ENCODE measurements at places on chromosomes 1 and 21. TPM values are rescaled to one million over a fixed set of nuclear protein-coding genes. Genes with fewer than 3 reads are reported as not detected.

- no peak overlapping the region for H3K4me3 ChIP-seq
- H3K27ac ChIP-seq = no peak overlapping the region
- DNase-seq = no peak
- H3K27me3 ChIP-seq = peaks cover 5% of the 10 kb centered on the region
- no peaks in the 10 kb centered on the region for H3K36me3 ChIP-seq
- H3K4me1 ChIP-seq = no peaks in the 10 kb centered on the region
Measured at GRCh38 chr1:96997717-96998116, 276.1 kb downstream of the PTBP2 start.

DNA sequence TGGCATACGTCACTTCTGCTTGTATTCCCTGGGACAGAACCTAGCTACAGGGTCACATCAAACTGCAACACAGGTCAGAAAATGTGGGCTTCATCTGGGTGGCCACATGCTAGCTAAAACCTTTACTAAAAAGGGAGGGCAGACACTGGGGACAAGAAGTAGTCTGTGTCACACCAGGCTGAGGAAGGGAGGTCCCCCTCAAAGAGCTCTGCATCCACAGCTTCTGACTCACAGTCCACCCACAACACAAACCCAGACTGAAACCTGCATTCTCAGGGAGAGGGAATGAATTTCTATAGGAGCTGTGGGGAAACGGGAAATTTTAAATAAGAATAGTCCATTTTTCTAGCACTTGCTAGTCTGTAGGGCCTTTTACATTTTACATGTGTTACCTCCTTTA, 16.2 kb downstream of the OLIG2 start:
- H3K4me3 ChIP-seq = no peak overlapping the region
- peaks cover 6% of the 10 kb centered on the region for H3K4me1 ChIP-seq
- no peaks in the 10 kb centered on the region for H3K36me3 ChIP-seq
- no peak overlapping the region for H3K27ac ChIP-seq

GRCh38 chr1:37705399-37705798, 13.1 kb downstream of the CDCA8 start:
- H3K27me3 ChIP-seq = no peaks in the 10 kb centered on the region
- peaks cover 3% of the 10 kb centered on the region for H3K4me1 ChIP-seq
- H3K4me3 ChIP-seq = no peak overlapping the region

GRCh38 chr1:152870831-152871730, 7.0 kb upstream of the SMCP start:
- H3K27ac ChIP-seq = no peak overlapping the region
- H3K4me3 ChIP-seq = no peak overlapping the region
- no peak for DNase-seq

DNA sequence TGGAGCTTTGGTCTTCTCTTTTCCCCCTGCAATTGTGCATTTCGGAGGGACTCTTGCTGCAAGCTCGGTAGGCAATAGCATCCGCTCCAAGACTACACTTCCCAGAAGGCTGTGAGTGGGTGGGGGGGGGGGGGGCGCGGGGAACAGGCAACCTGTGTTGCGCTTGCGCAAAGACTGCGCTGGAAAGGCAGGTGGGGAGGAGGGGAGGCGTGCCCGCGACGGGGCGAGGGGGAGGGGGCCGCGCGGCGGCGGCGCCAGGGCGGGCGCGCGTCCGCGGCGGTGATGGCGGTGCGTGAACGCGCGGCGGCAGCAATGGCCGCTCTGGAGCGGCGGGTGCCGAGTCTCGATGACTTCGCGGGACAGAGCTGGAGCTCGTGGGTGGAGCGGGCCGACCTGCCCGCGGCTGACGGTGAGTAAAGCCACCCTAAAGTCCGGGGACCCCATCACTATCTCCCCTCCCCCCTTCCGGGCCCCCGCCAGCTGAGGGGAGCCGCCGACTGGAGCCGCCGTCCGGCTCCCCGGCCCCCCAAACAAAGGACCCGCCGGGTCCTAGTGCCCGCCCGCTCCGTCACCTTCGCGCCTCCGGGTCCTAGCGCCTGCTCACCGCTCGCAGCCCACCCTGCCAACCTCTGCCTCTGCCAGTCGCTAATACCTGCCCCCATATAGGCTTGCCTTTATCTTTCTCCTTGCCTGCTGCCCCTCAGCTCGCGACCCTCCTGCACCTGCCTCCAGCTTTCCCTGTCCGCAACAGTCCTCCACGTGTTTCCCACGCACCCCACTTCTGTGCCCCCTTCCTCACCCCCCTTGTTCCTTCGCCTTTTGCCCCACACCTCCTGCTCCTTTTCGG, at the start of gene ATXN7L2:
Gene ATXN7L2 (plus strand): TSS at position 234 of the 847 bp plus-strand sequence. CDS start 49 bp downstream, at position 283.
- peaks cover 45% of the 10 kb centered on the region for H3K4me1 ChIP-seq
- peak; percentile 94 for DNase-seq
- H3K27me3 ChIP-seq = peaks cover 10% of the 10 kb centered on the region
- peaks cover 5% of the 10 kb centered on the region for H3K36me3 ChIP-seq

GRCh38 chr1:247451388-247452010, 6.4 kb downstream of the OR2B11 start:
- DNase-seq = no peak
- H3K36me3 ChIP-seq = peaks cover 9% of the 10 kb centered on the region
- H3K27me3 ChIP-seq = peaks cover 7% of the 10 kb centered on the region

GRCh38 chr1:41872074-41872473, 46.6 kb downstream of the HIVEP3 start:
- H3K4me3 ChIP-seq = no peak overlapping the region
- peaks cover 42% of the 10 kb centered on the region for H3K4me1 ChIP-seq

DNA sequence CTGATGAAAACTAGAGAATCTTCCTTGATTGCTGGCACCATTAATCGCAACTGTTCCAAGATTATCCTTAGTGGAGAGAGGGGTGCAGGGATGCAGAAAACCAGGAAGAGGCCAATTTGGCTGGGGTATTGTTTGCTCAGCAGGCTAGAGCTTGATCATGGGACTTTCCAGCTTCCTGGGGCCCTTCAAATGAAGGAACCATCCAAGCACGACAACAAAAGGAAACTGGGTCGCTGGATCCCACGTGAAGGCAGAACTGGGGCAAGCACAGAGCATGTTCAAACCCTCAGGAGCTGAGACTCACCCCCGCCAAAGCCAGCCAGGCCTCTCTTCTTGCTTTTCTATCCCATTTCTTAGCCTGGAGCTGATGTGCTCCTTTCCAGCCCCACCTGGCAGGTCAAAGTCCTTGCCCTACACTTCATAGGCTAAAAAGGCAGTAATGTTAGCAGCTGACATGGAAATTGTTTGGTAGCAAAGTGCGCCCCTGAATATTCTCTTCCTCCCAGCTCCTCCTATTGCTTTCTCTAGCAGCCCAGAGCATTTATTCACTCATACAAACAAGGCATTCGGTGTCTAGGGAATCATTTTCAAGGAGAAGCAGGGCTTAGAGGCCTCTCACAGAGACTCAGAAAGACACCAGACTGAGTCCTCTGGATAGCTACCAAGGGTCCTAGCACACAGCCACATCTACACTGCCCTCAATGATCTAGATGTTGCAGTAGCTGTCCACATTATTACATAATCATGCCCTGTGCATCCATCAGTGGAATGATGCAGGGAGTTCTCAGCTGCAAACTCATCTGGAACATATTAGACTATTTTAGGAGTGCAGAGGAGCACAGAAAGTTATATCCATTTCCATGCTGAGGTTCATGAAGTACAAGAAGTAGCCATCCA, 11.5 kb downstream of the KCNA2 start:
- H3K27me3 ChIP-seq = peaks cover 15% of the 10 kb centered on the region
- peaks cover 3% of the 10 kb centered on the region for H3K4me1 ChIP-seq
- H3K4me3 ChIP-seq = no peak overlapping the region
- H3K36me3 ChIP-seq = no peaks in the 10 kb centered on the region
- no peak overlapping the region for H3K27ac ChIP-seq
- no peak for DNase-seq

DNA sequence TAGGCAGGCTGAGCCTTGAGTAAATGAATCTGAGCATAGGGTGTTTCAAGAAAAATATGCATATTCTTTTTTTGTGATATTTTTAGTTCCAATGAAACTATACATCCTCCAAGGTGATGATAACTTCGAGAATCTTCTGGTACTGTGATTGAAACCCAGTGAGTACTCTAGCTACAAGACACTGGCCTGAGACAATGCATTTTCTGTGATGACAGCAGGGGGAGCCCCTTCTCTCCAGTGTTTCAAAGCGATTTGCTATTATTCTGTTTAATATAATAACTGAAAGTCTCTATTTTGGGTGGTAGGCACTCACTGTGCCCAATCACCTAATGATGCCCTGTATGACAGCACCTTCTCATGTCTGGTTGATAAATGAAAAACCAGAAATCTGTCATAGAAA, 12.1 kb downstream of the IRF2BP2 start:
- H3K4me1 ChIP-seq = peaks cover 56% of the 10 kb centered on the region
- DNase-seq = peak; percentile 75
- H3K27ac ChIP-seq = no peak overlapping the region
- peaks cover 8% of the 10 kb centered on the region for H3K36me3 ChIP-seq
- no peaks in the 10 kb centered on the region for H3K27me3 ChIP-seq
- no peak overlapping the region for H3K4me3 ChIP-seq

GRCh38 chr1:87334351-87335174, 5.9 kb downstream of the LMO4 start:
- H3K27ac ChIP-seq = peak overlapping the region; percentile 95
- DNase-seq = peak; percentile 23
- no peaks in the 10 kb centered on the region for H3K27me3 ChIP-seq

GRCh38 chr1:190068304-190068703, 409.4 kb downstream of the BRINP3 start:
- H3K4me3 ChIP-seq = no peak overlapping the region
- no peaks in the 10 kb centered on the region for H3K36me3 ChIP-seq
- H3K27me3 ChIP-seq = no peaks in the 10 kb centered on the region
- DNase-seq = no peak
- no peak overlapping the region for H3K27ac ChIP-seq
- no peaks in the 10 kb centered on the region for H3K4me1 ChIP-seq

DNA sequence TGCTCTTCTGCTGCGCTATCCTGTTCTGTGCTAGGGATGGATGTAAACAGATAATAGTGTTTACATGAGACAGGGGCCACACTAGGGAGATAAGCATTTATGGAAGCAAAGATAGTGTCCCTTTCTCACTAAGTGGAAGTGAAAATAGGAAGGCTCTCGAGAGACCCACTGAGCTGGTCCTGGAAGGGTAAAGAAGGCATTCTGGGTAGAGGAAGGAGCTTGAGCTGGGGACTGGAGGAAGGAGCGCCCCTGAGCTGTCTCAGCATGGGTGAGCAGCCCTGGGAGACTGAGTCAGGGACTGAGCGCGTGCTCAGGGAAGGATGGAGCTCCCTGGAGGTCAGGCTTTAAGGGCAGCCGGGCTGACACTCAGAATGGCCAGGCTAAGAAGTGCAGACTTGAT, 93.3 kb downstream of the IGSF21 start:
- DNase-seq = no peak
- H3K36me3 ChIP-seq = no peaks in the 10 kb centered on the region
- H3K27ac ChIP-seq = no peak overlapping the region
- no peaks in the 10 kb centered on the region for H3K4me1 ChIP-seq
- no peak overlapping the region for H3K4me3 ChIP-seq
- H3K27me3 ChIP-seq = peaks cover 4% of the 10 kb centered on the region

The TMPRSS3 gene
- 10.1 TPM for total RNA-seq

The S100A1 gene
- not detected for total RNA-seq

The CNR2 gene
- 3.7 TPM for total RNA-seq

The ZRANB2 gene
- 98.6 TPM for total RNA-seq

The MTF1 gene
- 27.7 TPM for total RNA-seq

The KCNK1 gene
- not detected for total RNA-seq
